ENCODE measurements at places on chromosomes 16 and 17.

DNA sequence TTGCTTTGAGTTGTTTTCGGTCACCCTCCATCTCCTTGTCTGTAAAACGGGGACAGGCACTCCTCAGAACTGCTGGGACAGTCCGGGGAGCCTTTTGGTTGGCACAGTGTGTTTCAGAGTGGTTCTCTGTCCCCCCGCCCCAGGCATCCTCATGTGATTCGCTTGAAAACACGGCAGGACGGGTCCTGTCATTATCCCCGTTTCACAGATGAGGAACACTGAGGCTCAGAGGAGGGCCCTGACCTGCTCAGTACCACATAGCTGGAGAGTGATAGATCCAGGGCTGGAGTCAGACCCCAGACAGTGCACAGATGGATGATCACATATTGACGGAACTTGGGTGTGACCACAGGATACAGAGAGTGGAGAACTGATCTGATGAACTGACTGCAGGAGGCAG, 13.5 kb upstream of the ADGRG1 start:
- no peak for DNase-seq

DNA sequence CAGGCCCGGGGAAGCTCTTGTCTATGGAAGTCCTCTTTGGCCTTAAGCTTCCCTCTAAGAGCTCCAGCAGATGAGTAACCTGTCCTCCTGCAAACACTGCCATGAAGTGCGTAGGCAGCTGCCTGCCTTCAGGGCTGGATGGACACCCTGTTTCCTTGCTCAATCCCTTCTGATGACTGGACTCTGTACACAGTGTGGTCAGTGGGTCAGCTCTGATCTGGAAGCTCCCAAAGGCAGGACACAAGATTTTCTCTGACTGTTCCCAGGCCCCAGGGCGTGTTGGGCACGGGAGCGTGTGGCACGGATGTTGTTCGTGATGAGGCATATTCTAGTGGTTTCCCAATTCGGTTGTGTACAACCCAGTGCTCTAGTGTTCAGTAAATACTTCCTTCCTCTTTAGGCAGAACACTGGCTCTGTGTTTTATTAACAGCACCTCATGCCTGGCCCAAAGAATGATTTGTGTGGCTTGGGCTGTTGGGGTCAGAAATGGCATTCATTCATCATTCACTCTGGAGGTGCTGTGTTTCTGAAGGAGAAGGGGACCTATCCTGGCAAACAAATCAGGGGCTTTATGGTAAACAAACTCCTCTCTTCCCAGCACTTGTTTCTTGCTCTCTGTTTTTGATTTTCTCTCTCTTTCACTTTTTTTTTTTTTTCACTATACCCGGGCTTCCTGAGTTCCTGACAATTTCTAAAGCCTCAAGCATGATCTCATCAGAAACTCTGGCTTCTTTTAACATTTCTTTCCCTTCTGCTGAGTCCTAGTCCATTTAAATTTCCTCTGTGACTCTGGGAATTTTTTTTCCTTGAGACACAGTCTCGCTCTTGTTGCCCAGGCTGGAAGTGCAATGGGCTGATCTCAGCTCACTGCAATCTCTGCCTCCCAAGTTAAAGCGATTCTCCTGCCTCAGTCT, 12.0 kb upstream of the RNF157 start:
- DNase-seq: no peak

GRCh38 chr16:1442697-1443096, 1.7 kb downstream of the CCDC154 start:
- DNase-seq: no peak

DNA sequence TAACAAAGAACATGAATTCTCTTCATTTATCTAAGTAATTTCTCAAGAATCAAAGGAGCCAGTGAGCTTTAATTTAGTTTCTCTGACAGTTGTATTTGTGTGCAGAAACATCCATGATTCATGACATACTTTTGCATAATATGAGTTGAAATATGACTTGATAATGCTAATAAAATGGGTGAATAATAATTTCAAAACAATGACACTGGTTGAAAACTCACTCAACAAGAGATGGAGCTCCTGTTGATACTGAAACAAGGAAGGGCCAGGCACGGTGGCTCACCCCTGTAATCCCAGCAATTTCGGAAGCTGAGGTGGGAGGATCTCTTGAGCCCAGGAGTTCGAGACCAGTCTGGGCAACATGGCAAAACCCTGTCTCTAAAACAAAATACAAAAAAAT, 147.0 kb downstream of the MAP2K6 start:
- no peak for DNase-seq

GRCh38 chr17:17577373-17577772, 14.1 kb downstream of the PEMT start:
- no peak for DNase-seq

DNA sequence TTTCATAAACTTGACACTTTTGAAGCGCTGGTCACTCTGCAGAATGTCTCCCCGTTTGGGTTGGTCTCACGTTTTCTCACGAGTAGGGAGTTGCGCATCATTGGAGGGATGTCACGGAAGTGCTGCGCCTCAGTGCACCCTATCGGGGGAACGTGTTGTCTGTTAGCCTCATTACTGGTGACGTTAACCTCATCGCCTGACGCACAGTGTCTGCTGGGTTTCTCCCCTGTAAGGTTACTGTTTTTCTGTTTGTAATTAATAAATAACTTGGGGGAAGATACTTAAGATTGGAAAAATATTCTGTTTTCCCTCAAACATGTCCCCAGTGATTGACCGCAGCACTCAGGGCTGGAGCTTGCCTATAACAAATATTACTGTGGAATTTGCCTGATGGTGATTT, 26.7 kb downstream of the VAC14 start:
- no peak for DNase-seq

DNA sequence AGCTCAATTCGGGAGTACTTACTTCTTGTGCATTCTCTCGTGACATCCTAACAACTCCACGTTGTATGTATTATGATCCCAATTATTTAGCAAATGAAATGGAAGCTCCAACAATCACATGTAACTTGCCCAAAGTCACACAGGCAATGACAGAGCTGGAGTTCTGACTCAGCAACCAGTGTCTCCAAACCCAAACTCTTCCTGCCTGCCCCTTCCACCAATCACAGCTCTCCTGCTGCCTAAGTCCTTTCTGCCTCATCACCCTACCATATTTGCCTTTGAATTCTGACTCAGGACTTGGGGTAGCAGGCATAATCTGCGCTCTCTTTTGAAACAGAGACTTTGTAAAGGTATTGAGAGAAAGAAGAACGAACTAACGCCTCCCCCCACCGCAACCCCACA, 245.2 kb upstream of the MAF start:
- no peak for DNase-seq

DNA sequence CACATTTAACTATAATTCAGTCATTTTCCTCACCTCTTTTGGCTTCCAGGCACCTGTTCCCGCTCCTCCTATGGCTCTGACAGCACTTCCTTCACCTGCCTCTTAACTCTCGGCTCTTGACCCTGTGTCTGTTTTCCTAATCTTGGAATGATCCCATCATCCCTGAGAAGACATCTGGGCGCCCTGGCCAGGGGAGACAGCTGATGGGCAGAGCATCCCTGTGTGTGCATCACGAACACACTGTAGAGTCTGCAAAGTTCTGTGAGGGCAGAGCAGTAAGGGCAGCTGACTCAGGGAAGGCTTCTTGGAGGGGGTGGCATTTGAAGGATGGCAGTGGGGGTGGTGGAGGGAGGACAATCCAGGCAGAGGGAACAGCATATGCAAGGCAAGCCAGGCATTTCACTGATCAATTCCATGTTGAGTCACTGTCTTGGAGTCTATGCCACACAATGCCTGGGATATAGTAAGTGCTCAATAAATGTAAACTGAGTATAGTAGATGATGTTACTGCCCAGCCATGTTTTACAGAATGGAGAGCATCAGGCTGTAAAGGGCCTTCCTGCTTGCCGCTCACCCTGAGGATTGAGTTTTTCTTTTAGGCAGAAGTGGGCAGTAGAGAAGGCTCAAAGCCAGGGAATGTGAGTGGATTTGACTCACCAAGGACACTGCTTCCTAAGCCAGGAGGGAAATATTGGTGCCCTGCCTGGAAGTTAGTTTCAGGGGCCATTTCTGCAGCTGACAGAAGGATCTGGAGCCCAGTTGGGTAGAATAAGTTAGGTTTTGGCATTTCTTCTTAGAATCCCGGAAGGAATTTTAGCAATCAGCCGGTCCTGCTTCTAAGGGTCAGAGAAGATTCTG, 5.8 kb upstream of the RAB11FIP4 start:
- DNase-seq: no peak

- DNase-seq: no peak
Observed at GRCh38 chr17:61862105-61862574, 1.2 kb downstream of the BRIP1 start.

DNA sequence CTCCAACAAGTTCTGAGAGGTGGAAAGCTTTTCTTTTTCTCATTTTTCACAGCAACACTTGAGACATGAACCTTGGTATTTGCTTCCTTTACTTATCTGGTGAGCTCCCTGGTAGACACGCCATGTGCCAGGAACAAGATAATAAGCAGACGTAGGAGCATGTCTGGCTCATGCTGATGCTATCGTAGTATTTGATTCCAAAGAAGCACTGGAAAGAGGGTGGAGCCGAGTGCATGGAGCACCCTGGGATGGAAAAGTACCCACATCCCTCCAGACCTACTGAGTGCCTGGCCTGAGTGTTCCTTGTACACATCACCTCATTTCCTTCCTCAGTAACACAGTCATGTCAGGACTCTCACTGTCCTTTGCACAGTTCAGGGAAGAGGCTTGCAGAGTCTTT, 231.0 kb downstream of the CBLN1 start:
- DNase-seq: no peak

- no peak for DNase-seq
Observed at GRCh38 chr17:30133197-30133596, 16.6 kb downstream of the NSRP1 start.

- DNase-seq: no peak
Observed at GRCh38 chr16:79573884-79574283, 26.7 kb downstream of the MAF start.

- peak; percentile 97 for DNase-seq
Observed at GRCh38 chr17:38748149-38748891, at the start of gene PCGF2. TSS of gene PCGF2 (minus strand) at chr17:38748336. CDS start at chr17:38740402, 7,934 bp downstream.

- DNase-seq: no peak
Observed at GRCh38 chr17:58330997-58331814, 2.6 kb upstream of the TSPOAP1 start.

GRCh38 chr16:67163999-67164558, 466 bp upstream of the HSF4 start:
- no peak for DNase-seq

DNA sequence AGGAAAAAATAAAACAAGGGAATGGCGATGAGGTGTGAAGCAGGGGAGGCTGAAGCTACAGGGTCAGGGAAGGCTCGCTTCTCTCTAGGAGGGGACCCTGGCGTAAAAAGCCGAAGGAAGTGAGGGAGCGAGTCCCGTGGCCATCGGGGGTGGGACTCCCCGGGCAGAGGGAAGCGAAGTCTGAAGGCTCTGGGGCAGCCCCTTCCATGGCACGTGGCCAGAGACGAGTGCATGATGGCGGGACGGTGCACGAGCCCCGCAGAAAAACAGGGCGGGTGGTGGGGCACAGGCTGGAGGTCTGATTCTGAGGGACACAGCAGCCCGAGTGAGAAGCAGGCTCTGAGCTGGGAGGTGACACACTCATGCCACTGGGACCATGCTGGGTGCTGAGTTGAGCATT, 21.1 kb upstream of the NCBP3 start:
- no peak for DNase-seq

Measured in WERI-Rb-1 (cell line).